ENCODE measurements at places on chromosomes 2 and 18.

DNA sequence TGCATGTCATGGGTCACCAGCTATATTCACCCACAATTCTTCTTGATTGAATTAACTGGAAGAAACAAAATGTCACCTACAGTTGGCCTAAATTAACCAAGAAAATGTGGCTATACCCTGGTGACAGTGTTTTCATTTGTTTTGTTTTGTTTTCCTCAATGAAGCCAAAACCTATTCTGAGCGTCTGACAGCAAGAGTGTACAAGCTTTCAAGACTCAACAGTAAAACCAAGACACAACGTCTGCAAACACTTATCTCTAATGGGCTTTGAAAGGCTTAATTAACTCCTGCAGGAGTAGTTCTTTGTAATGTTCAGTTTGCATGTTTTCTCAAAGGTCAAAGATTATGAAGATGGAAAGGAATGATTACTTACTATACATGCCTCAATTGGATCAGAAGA lies 827.6 kb upstream of the KLHL29 start:
- no peaks in the 10 kb centered on the region for H3K36me3 ChIP-seq
- no peaks in the 10 kb centered on the region for H3K4me1 ChIP-seq
- H3K4me3 ChIP-seq: no peak overlapping the region

DNA sequence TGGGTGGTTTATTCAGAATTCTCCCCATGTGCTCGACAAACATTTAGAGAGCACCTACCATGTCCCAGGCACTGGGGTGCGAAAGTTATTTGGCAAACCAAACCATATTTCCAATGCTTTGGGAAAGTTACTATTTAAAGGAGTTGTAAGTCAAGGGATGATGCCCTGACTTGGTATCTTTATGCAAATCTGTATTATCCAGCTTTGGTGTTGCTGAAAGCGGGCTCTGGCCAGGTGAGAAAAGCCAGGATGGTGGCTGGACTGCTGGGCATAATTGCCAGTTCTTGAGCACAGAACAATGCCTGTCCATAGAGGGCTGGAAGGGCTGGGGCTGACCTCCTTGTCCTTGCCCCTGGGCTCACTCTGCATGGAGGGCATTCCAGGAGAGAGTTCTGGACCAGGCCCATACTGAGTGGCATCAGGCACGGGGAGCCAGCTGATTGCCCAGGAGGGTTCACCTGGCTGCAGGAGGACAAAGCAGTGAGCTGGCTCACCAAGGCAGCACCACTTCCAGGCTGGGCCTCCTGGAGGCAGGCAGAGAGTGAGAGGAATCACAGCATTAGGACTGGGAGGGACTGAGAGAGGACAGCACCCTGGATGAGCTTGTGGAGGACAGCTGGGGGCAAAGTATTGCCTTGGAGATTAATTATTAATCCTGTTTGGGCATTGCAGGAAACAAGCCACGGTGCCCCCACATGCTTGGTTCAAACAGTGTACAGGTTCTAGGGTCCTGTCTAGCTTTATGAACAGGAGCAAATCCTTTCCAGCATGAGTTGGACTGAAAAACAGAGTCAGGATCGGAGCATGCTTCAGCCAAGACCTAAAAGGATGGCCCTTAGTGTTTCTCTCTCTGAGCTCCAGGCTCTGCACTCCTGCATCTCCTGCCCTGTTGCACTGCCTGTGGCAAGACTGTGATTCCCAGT lies 7.1 kb downstream of the KHK start:
- DNase-seq: no peak
- no peaks in the 10 kb centered on the region for H3K27me3 ChIP-seq
- no peak overlapping the region for H3K4me3 ChIP-seq
- H3K36me3 ChIP-seq: no peaks in the 10 kb centered on the region

DNA sequence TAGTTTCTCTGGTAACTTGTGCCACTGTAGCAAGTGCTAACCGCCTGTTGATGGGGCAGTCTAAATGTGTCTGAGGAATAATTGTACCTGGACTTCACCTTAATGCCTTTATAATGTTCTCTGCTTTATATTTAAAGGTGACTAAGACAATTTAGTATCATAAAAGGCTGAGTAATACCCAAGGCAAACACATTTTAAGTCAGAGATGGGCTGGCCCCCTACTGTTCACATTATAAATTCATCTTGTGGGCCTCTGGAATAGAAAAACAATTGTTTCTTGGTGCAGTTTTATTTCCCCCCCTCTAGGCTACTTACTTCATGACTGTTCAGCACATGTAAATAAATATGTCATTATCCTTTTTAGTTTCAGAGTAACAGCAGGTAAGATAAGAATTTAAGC lies 559.3 kb upstream of the PIK3C3 start:
- DNase-seq: no peak
- no peak overlapping the region for H3K4me3 ChIP-seq
- H3K27me3 ChIP-seq: no peaks in the 10 kb centered on the region
- no peaks in the 10 kb centered on the region for H3K36me3 ChIP-seq
- H3K4me1 ChIP-seq: no peaks in the 10 kb centered on the region
- no peak overlapping the region for H3K27ac ChIP-seq

- H3K27me3 ChIP-seq: no peaks in the 10 kb centered on the region
- no peak for DNase-seq
- no peak overlapping the region for H3K4me3 ChIP-seq
Observed at GRCh38 chr2:145846982-145847381, 1327.1 kb upstream of the ZEB2 start.

- H3K27me3 ChIP-seq: no peaks in the 10 kb centered on the region
- peaks cover 33% of the 10 kb centered on the region for H3K4me1 ChIP-seq
- DNase-seq: no peak
Observed at GRCh38 chr2:216119146-216119545, 10.0 kb downstream of the XRCC5 start.

GRCh38 chr18:43275546-43275945 lies 1.7 kb downstream of the SYT4 start:
- H3K27ac ChIP-seq: no peak overlapping the region
- H3K4me1 ChIP-seq: no peaks in the 10 kb centered on the region
- no peaks in the 10 kb centered on the region for H3K27me3 ChIP-seq
- no peak overlapping the region for H3K4me3 ChIP-seq

DNA sequence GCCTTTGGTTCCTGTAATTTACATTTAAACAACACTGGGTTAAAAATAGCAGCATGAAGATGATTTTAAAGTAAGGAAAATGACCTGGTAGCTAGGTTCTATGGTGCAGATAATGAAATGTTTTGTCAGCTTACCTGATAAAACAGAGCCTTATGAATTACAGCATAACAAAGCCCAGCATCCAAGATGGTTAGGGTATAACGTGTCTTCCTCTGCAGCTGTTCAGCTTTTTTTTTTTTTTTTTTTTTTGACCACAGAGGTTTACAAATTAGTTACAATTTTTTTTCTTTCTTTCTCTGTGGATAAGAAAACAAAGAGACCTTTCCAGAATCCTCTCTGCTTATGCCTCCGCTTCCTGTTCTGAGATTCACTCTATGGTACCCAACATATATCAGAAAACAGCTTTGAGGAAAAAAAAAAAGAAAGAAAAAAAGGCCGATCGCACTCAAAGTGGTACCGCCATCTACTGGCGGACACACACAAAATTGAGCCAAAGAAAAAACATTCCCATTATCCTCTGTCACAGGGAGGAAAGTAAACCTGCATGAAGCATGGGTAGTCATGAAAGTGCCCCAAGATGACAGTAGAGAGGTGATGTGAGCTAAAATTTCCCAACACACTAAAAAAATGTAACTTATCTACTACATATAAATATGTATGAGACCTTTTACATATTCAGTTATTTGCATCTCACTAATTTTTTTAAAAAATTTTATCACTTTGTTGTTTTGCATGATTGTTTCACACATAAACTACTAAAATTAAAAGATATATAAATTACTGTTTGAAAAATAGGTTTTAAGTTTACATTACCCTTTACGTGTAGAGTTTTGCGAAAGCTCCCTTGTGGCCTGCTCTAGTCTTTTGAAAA lies at the start of gene SCN3A:
SCN3A (minus strand) TSS at position 362 of the 871 bp plus-strand sequence. CDS start 27,656 bp downstream, outside the sequence.
- no peak within 1 kb of the TSS for H3K27ac ChIP-seq
- H3K27me3 ChIP-seq: no peaks in the 10 kb centered on the region
- H3K4me3 ChIP-seq: peak within 1 kb of the TSS; percentile 45
- no peak for DNase-seq

GRCh38 chr2:168350380-168350779 lies 103.0 kb upstream of the STK39 start:
- H3K27me3 ChIP-seq: no peaks in the 10 kb centered on the region
- DNase-seq: no peak
- H3K36me3 ChIP-seq: no peaks in the 10 kb centered on the region
- H3K27ac ChIP-seq: no peak overlapping the region

- H3K27ac ChIP-seq: no peak overlapping the region
- no peak for DNase-seq
- no peaks in the 10 kb centered on the region for H3K4me1 ChIP-seq
- H3K27me3 ChIP-seq: no peaks in the 10 kb centered on the region
- no peaks in the 10 kb centered on the region for H3K36me3 ChIP-seq
- H3K4me3 ChIP-seq: no peak overlapping the region
Observed at GRCh38 chr18:70650878-70651277, 362.0 kb downstream of the SOCS6 start.

- no peak overlapping the region for H3K27ac ChIP-seq
- no peak overlapping the region for H3K4me3 ChIP-seq
- peak; percentile 71 for DNase-seq
Observed at GRCh38 chr2:219293736-219294231, 14.6 kb downstream of the DNAJB2 start.

Data from spleen (tissue), 13 donors.